ENCODE measurements at places on chromosomes 2 and 18.

GRCh38 chr18:56021809-56022195, 433.8 kb upstream of the TCF4 start:
- no peak for DNase-seq

DNA sequence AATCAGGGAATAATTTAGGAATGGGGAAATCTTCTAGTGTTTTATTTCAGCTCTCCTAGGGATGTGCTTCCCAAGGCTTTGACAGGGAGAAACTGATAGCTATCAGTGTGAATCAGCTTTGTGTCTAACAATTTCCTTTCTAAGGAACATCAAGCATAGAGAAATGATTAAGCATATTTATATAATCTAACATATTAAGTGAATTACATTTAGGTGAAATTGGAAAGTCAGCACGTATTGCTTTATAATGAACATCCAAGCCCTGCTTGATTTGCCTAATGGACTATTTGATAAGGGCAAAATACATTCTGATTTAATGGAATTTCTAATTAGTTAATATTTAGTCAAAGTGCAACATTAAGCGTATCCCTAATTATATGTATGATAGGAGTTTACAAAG, 19.5 kb upstream of the TSPYL6 start:
- no peak for DNase-seq

DNA sequence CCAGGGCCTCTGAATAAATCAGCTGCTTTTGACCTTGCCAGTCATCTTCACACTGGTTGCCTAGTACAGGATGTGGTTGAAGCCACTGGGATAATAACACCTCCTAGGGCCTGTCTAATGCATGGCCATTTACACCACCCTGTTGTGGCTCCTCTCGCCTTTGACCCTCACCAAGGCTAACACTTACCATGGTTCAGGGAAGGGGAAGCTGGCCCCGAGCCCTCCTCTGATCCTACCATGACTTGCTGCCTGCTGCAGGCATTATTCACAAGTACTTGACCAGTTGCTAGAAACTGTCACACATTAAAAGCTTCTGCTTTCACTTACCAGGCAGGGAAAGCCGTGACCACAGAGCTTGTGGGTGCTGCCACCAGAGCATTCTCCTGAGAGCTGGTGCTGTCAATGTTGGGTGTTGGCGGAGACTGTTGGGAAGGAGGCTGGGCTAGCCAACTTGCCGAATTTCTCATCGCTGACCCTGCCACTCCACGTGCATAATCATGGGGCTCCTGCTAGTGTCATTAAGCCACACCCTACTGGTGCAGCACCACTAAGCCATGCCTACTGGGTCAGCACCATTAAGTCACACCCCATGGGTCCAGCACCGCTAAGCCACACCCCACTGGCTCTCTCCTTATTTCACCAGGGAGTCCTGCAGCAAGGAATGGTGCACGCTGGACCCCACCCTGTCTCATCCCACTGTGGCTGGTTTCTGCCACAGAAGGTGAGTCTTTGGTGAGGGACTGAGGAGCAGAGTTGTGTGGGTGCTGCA, 47.0 kb upstream of the TTC39C start:
- DNase-seq = peak; percentile 20

DNA sequence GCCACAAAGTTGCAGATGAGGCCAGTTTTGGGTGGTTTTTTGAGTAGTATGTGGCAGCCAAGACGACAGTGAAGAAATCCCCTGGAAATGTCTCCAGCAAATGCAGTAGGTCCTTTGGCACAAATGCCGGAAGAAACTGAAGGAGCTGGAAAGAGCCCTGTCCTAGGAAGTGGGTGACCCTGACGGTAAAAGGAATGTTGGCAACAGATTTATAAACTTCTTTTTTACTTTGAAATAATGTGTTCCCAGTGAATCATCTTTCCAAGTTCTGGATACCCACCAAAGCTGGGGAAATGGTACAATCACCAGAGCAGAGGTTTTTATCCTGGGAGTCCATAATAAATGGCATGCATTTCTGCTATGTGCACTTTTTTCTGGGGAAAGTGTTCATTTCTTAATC, 112.9 kb downstream of the CSRNP3 start:
- no peak for DNase-seq

DNA sequence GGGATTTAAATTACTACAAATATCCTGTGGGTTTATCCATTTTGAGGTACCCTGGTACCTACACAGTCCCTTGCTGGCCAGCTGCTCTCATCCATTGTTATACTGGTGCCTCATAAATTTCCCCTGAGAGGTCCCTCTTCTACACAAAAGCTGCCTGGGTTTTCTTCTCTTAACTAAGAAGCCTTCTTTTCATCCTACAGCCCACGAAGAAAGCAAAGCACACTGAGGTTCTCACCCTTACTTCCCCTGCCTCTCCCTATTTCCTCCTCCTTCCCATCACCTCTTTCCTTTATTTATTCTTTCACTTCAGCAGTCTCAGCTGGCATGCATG, 154.9 kb downstream of the CSRNP3 start:
- no peak for DNase-seq

DNA sequence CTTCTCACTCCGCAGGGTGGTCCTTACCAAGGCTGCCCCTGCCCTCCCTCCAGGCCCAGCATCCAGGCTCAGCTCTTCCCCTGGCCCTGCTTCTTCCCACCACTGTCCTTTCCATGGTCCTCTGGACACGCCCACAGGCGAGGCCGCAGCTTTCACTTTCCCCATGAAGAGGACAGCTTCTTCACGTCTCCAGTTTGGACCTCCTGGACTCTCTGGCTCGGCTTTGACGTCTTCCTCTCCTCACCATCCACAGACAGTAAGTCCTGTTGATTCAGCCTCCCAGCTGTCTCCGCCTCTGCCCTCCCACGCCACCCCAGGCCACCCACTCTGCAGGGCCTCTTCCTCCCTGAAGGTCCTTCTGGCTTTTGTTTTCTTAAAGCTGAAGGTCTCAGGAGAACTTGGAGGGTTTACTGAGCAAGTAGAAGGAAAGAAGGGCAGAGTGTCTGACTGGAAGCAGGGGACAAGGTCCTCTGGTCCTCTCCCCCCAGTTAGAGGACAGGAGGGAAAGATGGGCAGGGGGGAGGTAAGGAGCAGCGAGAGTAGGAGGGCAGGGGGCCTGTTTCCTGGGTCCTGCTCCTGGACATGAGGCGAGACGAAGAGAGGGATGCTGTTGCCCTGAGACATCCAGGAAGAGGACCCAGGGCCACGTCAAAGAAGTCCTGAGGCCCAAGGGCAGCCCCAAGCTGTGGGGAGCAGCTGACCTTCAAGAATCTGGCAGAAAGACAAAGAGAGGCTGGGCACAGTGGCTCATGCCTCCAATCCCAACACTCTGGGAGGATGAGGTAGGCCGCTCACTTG, 24.7 kb upstream of the NMUR1 start:
- DNase-seq = no peak

DNA sequence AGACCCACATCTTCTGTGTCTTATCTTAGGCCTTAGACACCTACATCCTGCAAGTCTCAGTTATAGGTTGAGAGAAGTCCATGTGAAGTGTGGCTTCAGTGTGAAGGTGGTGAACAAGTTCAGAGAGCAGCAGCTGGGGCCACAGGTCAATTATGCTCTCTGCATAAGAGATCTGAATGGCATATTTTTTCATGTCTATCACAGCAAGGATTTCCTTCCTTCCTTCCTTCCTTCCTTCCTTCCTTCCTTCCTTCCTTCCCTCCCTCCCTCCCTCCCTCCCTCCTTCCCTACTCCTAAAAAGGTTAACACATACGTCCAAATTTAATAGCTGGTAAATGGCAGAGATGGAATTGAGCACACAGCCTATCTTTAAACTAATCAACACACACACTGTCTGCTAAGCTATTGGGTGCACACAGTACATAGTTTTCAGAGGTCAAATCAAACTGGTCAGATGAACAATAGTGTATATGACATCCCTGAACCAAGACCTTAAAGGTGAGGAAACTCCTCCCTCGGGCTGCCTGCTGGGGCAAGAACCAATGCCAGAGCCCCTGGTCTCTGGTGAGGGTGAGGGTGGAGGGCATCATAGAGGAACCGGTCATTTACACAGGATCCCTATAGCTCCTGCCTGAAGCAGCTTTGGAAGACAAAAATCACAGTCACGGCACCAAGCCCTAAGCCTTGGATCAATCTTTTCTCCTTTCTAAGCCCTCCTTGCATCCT, 240.9 kb downstream of the ICOS start:
- no peak for DNase-seq
